Epithelial cell of umbilical artery (primary cell): ENCODE measurements at places on chromosomes 12 and 14. TPM values are rescaled to one million over a fixed set of nuclear protein-coding genes. Genes with fewer than 3 reads are reported as not detected.

The COX8C gene
- total RNA-seq: not detected in 2 replicates

The GLT1D1 gene
- total RNA-seq: not detected in 2 replicates

The HOMEZ gene
- 2.9 and 4.3 TPM in 2 replicates for total RNA-seq

The ACRBP gene
- 0.32 and 0.46 TPM in 2 replicates for total RNA-seq

The AQP6 gene
- under 0.01 TPM in 1 of 2 replicates, not detected in the other for total RNA-seq

The TNS2 gene
- total RNA-seq: 21.1 and 30.9 TPM in 2 replicates

The PTHLH gene
- 0.91 and 0.97 TPM in 2 replicates for total RNA-seq

The NEK9 gene
- total RNA-seq: 24.0 and 56.4 TPM in 2 replicates

The PPFIA2 gene
- total RNA-seq: 0.32 TPM in 1 of 2 replicates, not detected in the other

The EDDM3A gene
- not detected in 2 replicates for total RNA-seq

The ITPK1 gene
- 12.7 and 24.3 TPM in 2 replicates for total RNA-seq

The ENDOU gene
- not detected in 2 replicates for total RNA-seq

The LTBP2 gene
- 80.1 and 141 TPM in 2 replicates for total RNA-seq

The GARIN6 gene
- total RNA-seq: not detected in 2 replicates

The FAM181A gene
- total RNA-seq: not detected in 2 replicates

The AMN gene
- total RNA-seq: 0.32 TPM in 1 of 2 replicates, not detected in the other

The CLEC4C gene
- total RNA-seq: not detected in 2 replicates

The AICDA gene
- total RNA-seq: not detected in 2 replicates

The PPP1R1A gene
- total RNA-seq: not detected in 2 replicates

The SRRM4 gene
- not detected in 2 replicates for total RNA-seq

The FOXA1 gene
- under 0.01 and 0.91 TPM in 2 replicates for total RNA-seq

The DTX1 gene
- total RNA-seq: 0.32 TPM in 1 of 2 replicates, not detected in the other

The PGF gene
- 378 and 418 TPM in 2 replicates for total RNA-seq

The TAS2R50 gene
- total RNA-seq: 1.9 and 2.1 TPM in 2 replicates

The MANSC1 gene
- total RNA-seq: 5.5 and 8.8 TPM in 2 replicates

The HELB gene
- total RNA-seq: 1.6 and 5.5 TPM in 2 replicates

The MSRB3 gene
- 31.5 and 37.1 TPM in 2 replicates for total RNA-seq

The ASCL1 gene
- total RNA-seq: not detected in 2 replicates

The KCNH3 gene
- 0.15 and 0.32 TPM in 2 replicates for total RNA-seq

The PRPH gene
- total RNA-seq: not detected in 2 replicates
